ENCODE measurements at places on chromosomes 7 and 10.

GRCh38 chr7:88062238-88062637 lies 128.2 kb downstream of the ADAM22 start:
- no peak for DNase-seq

GRCh38 chr7:158150234-158150633 lies 437.4 kb downstream of the PTPRN2 start:
- DNase-seq, result no peak

- no peak for DNase-seq
Measured at GRCh38 chr7:140212100-140212881, 35.5 kb upstream of the KDM7A start.

DNA sequence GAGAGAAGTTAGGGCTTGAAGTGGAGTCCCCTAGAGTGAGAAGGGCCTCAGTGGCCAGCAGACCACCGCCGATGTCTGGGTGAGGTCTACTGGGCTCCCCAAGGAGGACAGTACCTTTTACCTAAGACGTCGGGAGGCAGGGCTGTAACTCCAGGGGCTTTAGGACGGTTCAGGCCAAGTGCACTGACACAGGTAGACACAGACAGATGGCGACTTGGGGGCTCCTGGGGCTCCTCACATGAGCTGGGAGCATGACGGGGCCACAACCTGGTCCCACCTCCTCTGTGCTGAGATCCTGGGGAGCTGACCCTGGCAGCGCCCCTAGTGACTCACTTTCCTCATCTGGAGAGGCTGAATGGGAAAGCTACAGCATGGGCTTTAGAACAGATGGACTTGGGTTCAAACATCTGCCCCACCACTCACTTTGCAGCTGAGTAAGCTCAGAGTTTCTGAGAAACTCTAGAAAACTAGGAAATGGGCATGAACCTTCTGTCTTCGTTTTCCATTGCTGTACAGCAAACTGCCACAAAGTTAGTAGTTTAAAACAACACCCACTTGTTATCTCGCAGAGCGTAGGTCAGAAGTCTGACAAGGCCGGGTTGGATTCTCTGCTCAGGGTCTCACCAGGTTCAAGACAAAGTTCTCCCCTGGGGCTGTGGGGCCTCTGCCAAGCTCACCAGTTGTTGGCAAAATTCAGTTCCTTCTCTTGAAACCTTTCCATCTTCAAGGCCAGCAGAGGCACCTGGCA lies 4.7 kb upstream of the COMTD1 start:
- no peak for DNase-seq

DNA sequence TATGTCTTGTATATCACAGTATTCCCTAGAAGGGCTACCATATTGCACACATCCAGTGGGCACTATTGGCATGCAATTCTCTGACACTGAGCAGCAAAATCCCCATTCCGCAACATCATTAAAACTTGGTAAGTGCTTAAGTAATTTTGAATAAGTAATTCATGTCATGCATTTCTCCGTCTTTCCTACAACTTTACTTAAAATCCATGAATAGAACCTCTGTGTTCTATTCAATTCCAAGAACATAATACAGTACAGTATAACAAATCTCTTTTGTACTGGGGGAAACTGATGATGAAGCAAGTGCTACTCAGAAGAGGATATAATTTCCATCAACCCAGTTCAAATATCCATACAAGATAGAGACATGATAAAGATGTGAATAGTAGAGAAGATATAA lies 80.9 kb upstream of the SEMA3C start:
- no peak for DNase-seq

- DNase-seq, result no peak
Measured at GRCh38 chr7:130234078-130234477, 26.4 kb downstream of the SSMEM1 start.

DNA sequence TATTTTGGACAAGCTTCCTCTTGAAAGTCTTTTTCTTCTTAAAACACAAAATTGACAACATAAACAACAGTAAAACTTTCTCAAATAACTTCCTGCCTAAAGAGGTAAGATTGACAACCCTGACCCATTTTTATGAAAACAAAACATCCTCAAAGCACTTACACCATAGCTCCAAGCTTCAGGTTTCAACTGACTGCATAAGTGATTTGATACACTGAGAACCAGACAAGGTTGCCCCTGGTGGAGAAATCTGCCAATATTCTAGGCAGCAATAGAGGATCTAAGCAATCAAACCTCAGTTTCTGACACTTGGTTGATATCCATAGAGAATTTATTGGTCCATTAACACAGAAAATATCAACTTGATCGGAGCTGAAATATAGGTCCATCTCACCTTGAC lies 147.8 kb downstream of the ELAPOR2 start:
- DNase-seq, result peak; percentile 3

DNA sequence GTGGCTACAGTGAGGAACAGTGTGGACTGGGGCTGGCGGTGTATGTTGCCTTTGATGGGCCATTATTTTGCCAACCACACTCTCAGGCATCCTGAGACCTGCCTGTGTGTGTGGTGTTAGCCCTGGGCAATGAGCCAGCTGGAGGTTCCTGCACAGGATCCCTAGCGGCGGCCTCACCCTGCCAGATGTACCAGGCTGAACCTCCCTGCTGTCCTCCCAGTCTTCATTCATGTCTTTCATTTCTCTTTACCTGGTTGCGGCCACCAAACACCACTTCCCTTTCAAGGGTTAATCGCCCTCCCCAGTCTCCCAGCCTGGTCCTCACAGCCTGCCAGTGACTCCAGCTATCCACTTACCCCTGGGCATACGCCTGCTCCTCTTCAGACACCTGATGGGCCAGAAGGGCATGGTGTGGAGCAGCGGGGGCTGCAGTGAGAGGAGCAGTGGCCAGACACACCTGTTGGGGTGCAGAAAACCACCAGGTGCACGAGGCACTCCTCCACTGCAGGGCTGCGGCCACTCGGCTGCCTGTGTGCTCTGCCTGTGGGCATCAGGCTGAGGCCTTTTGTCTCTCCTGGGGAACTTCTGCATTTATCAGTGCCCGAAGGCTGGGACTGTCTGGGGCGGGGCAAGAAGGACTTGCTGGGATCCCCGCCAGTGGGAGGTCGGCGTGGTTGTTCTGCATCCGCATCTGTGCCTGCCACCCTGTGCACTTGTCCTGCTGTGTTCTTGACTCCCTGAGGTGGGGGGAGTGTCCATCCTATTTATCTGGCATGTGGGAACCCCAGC lies 111.6 kb downstream of the ARHGAP22 start:
- DNase-seq, result no peak

GRCh38 chr10:80468002-80468401 lies 13.9 kb downstream of the TSPAN14 start:
- DNase-seq, result no peak

- peak; percentile 88 for DNase-seq
Measured at GRCh38 chr10:72260239-72260975, 13.3 kb upstream of the DDIT4 start.

DNA sequence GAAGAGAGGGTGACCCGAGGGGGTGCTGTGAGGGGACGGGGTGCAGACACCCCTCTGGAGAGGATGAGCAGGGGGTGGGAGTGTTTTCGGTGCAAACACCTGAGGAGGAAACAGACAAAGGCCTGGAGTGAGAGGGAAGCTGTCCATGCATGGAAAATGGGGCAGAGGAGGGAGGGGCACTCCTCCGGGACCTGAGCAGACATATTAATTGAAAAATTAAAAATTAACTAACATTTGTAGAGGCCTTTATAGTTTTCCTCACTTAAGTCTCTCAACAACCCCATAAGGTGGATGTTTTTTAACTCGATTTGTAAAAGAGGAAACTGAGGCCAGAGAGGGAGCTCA lies 1.2 kb downstream of the VPS37D start:
- DNase-seq, result no peak

- DNase-seq, result no peak
Measured at GRCh38 chr7:52498366-52498765, 537.1 kb upstream of the POM121L12 start.

- no peak for DNase-seq
Measured at GRCh38 chr7:150715293-150715692, 1.1 kb upstream of the GIMAP1 start.

GRCh38 chr7:73433924-73434700 lies 534 bp downstream of the FZD9 start:
- no peak for DNase-seq

GRCh38 chr7:34739651-34740300 lies 81.8 kb downstream of the NPSR1 start:
- no peak for DNase-seq

- no peak for DNase-seq
Measured at GRCh38 chr7:78905436-78905835, 548.0 kb downstream of the MAGI2 start.

DNA sequence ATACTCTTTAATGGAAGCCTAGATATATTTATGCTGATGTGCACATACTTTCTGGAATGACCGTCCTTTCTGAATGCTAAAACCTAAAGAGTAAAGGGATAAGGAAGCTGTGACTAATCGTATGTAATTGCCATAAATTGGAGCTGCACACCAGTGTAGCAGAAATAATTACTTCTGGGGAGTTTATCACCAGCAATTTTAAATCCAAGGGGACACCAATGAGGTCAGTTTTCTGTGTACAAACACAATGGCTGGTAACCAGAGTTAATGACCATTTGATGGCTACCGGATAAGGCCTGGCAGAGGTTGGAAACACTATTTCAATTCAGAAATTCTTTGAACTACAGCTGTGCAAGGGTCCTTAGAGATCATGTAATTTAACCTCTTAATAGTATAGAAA lies 670.1 kb downstream of the REEP3 start:
- DNase-seq, result no peak

- no peak for DNase-seq
Measured at GRCh38 chr10:102245932-102246251, 560 bp downstream of the GBF1 start.

DNA sequence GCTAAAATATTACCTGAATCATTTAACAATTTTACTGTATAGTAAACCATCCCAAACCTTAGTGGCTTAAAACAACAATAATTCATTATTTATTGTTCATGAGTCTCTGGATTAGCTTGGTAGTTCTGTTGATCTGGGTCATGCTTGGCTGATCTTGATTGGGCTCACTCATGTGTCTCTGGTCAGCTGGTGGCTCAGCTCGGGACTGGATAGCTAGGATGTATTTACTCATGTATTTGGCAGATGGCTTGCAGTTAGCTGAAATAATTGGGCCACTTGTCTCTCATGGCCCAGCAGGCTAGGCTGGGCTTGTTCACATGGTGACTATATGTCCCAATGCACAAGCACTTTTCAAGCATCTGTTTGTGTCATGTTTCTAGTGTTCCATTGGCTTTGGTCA lies 262.8 kb downstream of the BBS9 start:
- no peak for DNase-seq

DNA sequence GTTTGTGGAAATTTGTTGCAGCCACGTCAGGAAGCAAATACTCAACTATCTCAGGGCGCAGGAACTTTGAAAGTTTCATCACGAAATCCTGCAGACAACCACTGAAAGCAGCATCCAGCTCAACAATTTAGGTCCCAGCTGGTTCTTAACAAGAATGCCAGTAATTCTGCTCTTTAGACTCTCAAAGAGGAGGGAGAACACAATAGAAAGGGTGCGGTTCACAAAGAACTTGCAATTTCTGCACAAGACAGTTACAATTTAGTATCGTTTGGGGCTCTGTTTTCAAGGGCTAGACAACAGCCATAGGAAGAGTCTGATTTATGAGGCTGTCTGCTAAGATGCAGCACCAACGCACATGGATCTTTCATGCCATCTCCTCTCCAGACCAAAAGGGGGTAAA lies 223.1 kb downstream of the FGFR2 start:
- DNase-seq, result no peak

GRCh38 chr7:157358753-157359096 lies 21.9 kb downstream of the DNAJB6 start:
- no peak for DNase-seq

- DNase-seq, result no peak
Measured at GRCh38 chr7:33155811-33156210, 26.4 kb downstream of the BBS9 start.

DNA sequence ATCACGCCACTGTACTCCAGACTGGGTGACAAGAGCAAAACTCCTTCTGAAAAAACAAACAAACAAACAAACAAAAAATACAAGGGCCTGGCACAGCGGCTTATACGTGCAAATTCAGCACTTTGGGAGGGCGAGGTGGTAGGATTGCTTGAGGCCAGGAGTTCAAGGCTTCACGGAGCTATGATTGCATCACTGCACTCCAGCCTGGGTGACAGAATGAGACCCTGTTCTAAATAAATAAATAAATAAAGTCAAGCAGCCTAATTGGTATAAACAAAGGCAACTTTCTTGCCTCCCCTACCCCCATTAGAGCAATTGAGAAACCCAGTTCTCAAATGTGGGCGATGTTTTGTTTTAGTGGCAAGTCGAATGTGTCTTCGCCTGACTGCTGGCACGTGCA lies 26.3 kb upstream of the KPNA7 start:
- DNase-seq, result no peak

DNA sequence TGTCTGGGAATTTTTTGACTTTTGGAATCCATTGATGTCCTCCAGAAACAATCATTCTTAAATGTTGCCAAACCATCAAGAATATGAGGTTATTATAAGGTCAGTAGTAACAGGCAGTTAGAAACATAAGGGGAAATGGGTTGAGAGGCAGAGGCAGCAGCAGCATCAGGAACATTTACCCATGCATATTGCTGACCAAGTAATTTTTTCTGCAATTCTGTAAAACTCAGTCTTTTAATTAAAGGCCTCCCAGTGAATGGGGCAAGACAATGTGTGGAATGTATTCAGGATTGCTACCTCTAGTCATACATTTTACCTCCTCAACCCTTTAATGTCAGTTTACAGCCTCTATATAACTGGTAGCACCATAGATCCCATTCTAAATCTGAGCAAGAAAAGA lies 66.5 kb upstream of the SKAP2 start:
- DNase-seq, result no peak

GRCh38 chr7:55992346-55992745 lies 28.0 kb downstream of the NIPSNAP2 start:
- DNase-seq, result no peak

GRCh38 chr10:62422068-62422590 lies 48.0 kb downstream of the ZNF365 start:
- DNase-seq, result no peak

GRCh38 chr10:35498693-35499092 lies 106.4 kb upstream of the GJD4 start:
- no peak for DNase-seq

- no peak for DNase-seq
Measured at GRCh38 chr7:123674399-123675180, 18.9 kb downstream of the LMOD2 start.

All from HepG2 (cell line).